Gastrocnemius medialis (tissue), 4 donors: ENCODE measurements at places on chromosomes 7 and 10.
A peak's percentile ranks its signal among the peaks of the same experiment; 100 is the strongest.

DNA sequence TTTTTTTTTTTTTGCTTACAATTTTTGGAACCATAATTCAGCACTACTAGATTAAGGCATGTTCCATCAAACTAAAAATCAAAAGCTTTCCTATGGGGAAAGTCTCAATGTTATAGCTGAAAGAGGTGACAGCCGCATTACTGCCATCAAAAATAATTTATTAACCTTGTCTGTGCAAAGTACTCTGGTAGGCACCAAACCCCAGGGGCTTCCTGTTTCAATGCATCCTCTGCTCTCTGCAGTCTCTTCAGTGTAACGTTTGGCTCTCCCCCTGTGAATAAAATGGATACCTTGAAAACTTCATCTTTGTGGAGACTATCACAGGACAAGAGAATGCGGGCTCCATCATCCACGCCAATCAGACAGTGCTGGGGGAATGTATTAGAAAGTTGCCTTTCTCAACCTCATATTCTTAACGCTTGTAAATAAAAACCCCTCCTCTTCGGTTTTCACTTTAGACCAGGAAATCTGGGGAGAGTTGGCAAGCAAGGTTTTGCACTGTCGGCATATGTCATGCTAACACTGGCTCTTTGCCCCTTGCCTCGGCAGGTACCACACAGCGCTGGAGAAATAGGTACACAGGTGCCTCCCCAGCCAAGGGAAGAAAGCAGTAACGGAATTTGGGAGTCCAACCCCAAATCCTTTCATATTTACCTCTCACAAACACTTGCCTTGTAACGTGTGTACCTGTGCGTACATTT lies 1.6 kb upstream of the NRG3 start:
- peaks cover 37% of the 10 kb centered on the region for H3K27me3 ChIP-seq
- no peak overlapping the region for H3K4me3 ChIP-seq
- H3K4me1 ChIP-seq = no peaks in the 10 kb centered on the region
- no peak for DNase-seq
- H3K27ac ChIP-seq = no peak overlapping the region

DNA sequence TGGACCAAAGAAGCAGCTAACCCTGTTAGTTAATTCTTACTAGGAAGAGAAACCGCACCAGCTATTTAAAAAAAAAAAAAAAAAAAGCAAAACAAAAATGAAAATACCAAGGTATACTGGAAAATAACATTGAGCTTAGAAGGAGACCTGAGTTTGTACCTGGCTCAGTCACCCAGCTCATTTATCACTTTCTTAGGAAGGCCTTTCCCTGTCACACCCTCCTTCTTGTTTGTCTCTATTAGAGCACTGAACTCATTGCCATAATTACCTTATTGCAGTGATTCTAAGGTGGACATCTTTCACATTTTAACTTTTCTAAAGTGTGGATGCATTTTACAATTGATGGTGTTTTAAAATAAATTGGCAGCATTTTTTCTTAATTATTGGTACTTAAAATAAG lies 24.1 kb downstream of the UBE2D1 start:
- H3K4me1 ChIP-seq = peaks cover 74% of the 10 kb centered on the region
- peaks cover 27% of the 10 kb centered on the region for H3K36me3 ChIP-seq
- no peaks in the 10 kb centered on the region for H3K27me3 ChIP-seq
- DNase-seq = no peak

GRCh38 chr7:65233409-65234034 lies 140.1 kb upstream of the ZNF92 start:
- no peak for DNase-seq
- H3K36me3 ChIP-seq = no peaks in the 10 kb centered on the region
- no peak overlapping the region for H3K27ac ChIP-seq
- peaks cover 2% of the 10 kb centered on the region for H3K27me3 ChIP-seq

- H3K4me1 ChIP-seq = peaks cover 15% of the 10 kb centered on the region
- H3K36me3 ChIP-seq = no peaks in the 10 kb centered on the region
- DNase-seq = no peak
Observed at GRCh38 chr7:28157831-28158416, 22.7 kb downstream of the JAZF1 start.

GRCh38 chr10:121096617-121097431 lies 245.7 kb downstream of the WDR11 start:
- H3K27ac ChIP-seq = no peak overlapping the region
- no peaks in the 10 kb centered on the region for H3K4me1 ChIP-seq
- H3K36me3 ChIP-seq = no peaks in the 10 kb centered on the region
- no peaks in the 10 kb centered on the region for H3K27me3 ChIP-seq
- no peak overlapping the region for H3K4me3 ChIP-seq

- no peak for DNase-seq
Observed at GRCh38 chr10:16915300-16915699, 98.1 kb upstream of the RSU1 start.

DNA sequence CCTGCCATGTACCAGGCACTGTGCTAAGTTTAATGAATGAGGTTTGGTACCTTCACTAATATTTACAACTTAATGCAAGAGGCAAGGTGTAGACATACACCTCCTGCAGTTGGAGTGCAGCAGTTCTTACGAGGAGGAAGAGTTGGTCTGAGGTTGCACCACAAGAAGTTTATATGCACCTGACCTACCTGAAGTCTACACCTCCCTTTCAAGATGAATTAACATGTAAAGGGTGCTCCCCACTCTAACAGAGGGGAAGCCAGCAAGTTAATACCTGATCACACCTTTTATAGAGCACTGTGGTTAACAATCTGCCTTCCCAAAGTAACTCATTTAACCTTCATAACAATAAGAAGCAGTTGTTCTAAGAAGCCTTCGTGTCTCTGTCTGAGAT lies 120.0 kb downstream of the LYZL1 start:
- peak overlapping the region; percentile 91 for H3K27ac ChIP-seq
- peak overlapping the region; percentile 77 for H3K4me3 ChIP-seq
- no peaks in the 10 kb centered on the region for H3K27me3 ChIP-seq
- H3K4me1 ChIP-seq = peaks cover 34% of the 10 kb centered on the region
- H3K36me3 ChIP-seq = no peaks in the 10 kb centered on the region
- DNase-seq = no peak
